ENCODE measurements at places on chromosomes 5 and 9.

DNA sequence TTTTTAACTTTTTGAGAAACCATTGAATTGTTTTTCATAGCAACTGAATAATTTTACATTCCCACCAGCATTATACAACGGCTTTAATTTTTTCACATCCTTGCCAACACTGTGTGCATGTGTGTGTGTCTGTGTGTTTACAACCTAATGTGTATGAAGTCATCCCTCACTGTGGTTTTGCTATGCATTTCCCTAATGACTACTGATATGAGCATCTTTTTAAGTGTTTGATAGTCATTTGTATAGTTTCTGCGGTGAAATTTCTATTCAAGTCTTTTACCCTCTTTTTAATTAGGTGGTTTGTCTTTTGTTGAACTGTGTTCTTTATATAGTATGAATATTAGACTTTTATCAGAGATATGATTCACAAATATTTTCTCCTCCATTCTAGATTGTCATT, 263.1 kb upstream of the COX7C start:
- DNase-seq: no peak

DNA sequence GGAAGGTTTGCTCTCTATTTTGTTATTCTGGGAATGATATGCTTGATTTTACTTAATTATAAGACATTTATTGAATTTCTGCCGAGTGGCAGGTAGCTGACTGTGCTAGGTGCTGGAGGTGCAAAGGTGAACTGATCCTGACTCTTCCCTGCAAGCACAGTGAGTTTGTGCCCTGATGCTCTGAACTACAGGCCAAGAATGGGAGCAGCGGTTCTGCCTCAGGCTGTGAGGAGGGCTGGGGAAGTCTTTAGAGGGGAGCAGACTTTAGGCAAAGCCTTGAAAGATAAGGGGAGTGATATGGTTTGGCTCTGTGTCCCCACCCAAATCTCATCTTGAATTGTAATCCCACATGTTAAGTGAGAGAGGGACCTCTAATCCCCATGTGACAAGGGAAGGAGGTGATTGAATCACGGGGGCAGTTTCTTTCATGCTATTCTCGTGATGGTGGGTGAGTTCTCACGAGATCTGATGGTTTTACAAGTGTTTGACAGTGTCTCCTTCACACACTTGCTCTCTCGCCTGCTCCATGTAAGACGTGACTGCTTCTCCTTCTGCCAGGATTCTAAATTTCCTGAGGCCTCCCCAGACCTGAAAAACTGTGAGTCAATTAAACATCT, 73.1 kb downstream of the NDFIP1 start:
- DNase-seq: no peak

- DNase-seq: no peak
Measured at GRCh38 chr5:174448662-174449061, 275.7 kb upstream of the MSX2 start.

DNA sequence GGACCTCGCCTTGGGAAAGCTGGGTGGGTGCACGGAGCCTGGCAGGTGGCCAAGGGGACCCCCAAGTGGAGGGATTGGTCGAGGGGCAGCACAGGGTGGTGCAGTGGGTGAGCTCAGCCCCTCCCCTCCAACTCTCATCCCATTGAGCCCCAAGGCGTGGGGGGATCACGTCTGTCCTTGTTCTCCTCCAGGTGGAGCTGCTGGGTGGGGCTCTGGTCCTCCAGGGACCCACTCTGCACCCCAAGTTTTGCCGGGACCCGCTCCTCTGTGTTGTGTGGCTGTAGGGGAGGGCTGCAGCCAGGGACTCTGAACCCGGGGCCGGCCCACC, 3.6 kb upstream of the FUT7 start:
- DNase-seq: no peak

DNA sequence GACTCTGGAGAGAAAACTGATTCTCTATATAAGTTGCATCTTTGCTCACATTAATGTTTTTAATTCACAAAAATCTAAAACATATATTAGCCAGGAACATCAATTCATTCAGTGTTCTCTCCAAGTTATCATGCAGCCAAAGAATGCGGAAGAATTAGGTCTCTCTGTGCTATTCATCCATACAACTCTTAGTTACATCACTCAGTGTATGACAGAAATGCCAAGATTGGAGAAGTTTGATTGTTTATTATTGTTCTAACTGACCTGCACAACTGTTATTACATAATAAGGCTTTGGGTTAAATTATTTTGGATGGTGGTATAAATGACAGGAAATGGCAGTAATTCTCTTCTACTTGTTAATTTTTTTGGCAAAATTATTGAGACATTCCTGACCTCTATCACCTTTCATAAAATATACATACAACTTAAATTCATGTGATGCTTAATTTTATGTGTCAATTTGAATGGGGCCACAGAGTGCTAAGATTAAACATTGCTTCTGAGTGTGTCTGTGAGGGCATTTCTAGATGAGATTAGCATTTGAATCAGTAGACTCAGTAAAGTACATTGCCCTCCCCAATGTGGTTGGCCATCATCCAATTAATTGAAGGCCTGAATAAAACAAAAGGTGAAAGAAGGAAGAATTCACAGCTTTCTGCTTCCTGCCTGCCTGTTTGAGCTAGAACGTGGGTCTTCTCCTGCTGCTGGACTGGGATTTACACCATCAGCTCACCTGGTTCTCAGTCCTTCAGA, 70.2 kb downstream of the NR2F1-AS1 start:
- DNase-seq: no peak

DNA sequence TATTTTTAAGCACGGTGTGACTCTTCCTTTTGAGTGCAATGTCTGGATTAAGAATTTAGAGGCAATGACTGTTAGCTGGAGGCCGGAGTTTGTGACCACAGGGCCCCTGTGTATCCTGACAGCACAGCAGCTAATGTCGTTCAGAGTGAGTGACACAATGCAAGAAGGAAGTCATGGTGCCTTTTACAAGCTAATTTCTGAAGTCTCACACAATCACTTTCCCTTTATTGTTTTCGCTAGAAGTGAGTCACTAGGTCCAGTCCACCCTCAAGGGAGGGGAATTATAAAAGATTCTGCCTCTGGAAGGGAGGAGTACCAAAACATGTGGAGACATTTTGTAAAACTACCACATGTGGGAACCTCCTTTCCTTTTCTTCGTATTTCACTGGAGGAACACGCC, 185.5 kb upstream of the FGF10 start:
- no peak for DNase-seq
